Fibroblast of upper back skin (primary cell): ENCODE measurements at places on chromosomes 12 and 14.

DNA sequence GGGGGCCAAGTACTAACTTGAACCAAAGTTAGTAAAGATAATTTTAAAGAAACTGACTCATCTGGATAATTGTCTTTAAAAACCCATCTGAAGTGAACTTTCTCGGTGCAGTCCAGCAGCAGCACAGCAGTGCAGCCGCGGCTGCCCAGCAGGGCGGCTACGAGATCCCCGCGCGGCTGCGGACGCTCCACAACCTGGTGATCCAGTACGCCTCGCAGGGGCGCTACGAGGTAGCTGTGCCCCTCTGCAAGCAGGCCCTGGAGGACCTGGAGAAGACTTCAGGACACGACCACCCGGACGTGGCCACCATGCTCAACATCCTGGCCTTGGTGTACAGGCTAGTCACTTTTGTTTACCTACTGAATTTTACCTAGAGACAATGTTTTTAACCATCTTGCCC is 33.6 kb downstream of the KLC1 start:
- no peak for DNase-seq

DNA sequence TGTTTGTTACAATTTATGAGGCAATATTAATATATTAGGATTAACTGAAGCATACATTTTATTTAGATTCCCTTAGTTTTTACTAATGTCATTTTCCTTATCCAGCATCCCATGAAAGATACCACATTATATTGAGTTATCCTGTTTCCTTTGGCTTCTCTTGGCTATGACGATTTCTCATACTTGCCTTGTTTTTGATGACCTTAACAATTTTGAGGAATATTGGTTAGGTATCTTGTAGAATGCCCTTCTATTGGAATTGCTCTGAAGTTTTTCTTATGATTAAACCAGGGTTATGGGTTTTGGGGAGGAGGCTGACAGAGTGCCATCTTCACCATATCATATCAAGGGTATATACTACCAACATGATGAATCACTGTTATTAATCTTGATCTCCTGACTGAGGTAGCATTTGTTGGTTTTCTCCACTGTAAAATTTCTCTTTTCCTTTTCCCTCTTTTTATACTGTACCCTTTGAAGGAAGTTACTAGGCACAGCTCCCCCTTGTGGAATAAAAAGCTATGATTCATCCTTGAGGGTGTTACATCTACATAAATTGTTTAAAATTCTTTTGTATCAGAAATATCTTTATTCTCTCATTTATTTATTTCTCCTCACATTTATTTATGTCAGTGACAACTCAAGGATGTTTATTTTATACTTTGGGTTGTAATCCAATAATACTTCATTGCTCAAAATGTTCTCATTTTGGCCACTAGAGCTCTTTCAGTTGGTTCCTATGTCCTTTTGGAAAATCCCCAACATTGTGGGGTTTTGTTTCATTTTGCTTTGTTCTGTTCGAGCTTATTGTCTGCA is 239.0 kb downstream of the SLC16A7 start:
- DNase-seq = peak; percentile 39

GRCh38 chr12:50505675-50506530 is 1.1 kb downstream of the DIP2B start:
- DNase-seq = no peak

- DNase-seq = no peak
Measured at GRCh38 chr14:64915797-64916196, 1.5 kb downstream of the CHURC1 start.

DNA sequence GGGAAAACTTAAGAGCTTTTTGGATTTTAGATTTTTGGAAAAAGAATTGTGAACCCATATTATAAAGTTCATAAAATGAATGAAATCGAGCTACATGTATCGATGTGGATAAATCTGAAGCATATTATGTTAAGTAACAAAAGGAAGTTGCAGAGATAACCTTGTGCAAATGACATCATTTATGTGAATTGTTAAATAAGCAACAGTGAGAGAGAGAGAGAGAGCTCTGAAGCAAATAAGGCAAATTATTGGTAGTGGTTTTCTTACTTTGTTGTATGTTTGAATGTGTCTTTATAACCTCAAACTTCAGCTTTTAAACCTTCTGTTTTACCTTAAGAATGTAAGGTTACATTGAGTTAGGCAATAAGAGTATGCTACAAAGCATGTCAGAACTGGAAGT is 78.8 kb downstream of the ERC1 start:
- DNase-seq = no peak

DNA sequence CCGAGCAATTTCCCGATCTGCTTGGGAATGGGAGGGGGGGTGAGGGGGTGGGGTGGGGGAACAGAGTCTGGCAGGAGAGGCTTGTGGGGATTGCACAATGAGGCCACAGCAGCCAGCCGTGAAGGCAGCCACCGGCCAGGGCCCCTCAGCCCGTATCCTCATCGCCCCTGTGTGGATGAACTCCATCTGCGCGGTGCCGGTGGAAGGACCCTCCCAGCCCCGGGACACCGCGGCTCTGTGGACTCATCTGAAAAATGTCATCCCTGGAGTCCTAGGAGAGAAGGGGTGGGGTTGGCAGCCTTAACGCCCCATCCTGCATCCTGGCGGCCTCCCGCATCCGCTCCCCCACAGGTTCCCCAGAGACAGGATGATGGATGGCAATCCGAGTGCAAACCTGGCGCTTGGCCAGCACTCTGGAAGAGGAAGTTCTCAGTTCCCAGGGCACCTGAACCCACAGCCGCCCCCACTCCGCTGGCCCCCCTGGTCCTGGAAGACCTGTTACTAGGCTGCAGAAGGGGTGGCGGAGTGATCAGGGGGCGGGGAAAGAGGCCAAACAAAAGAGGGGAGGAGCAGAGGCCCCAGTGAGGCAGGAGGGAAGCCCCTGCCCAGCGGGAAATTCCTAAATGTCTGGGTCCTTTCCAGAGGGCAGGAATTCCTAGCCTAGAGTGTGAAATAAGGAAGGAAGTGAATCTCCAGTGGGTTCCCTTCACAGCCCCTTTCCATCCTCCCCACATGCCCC is 1.2 kb upstream of the TNFAIP2 start:
- DNase-seq = peak; percentile 91
